ENCODE measurements at places on chromosomes 7 and 10. TPM values are rescaled to one million over a fixed set of nuclear protein-coding genes. Genes with fewer than 3 reads are reported as not detected.

CYP2W1 gene
- total RNA-seq: 0.74 TPM

- no peaks in the 10 kb centered on the region for H3K27me3 ChIP-seq
- no peak for DNase-seq
- no peak overlapping the region for H3K4me3 ChIP-seq
Measured at GRCh38 chr10:85609509-85609908, 757.1 kb downstream of the GRID1 start.

DNA sequence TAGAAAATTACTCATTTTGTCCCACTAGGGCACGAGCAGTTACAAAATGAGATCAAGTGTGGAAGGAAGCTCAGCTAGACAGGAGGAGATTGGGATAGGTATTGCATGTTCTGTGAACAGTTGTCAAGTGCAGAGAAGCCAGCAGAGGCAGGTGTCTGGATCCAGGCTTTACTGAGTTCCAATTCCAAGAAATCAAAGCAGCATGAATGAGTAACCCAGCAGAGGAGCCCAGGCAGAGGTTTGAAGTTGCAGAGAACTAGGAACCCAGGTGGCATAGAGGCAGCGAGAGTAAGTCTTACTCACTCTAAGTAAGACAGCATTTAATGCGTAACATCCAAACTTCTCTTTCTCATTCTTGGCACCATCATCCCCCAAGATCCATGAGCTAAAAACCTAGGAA, 11.8 kb downstream of the MRC1 start:
- no peak overlapping the region for H3K4me3 ChIP-seq
- no peaks in the 10 kb centered on the region for H3K27me3 ChIP-seq
- DNase-seq: no peak
- no peaks in the 10 kb centered on the region for H3K36me3 ChIP-seq

DNA sequence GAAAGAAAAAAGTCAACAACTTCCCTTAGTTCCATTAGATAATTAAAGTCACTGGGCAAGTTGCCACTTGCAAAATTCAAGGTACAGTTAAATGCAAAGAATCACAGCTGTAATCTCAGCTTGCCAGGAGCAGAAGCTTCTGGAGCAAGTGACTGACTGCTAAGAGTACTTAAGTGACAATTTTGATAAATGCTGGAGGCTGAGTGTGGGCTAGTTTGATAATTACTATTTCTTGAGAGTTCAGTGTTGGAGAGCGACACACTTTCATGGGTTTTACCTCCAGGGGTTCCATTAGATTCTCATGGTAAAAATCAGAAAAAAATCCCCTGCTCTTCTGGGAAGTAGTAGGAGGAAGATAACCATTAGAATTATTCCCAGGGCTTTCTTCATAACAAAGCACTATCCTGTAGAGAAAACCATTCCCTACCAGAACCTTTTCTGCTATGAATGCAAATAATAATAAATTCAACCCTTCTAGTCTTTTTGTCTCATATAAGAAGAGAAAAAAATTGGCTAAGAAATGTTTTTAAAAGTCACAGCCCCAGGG, 486.3 kb downstream of the POM121L12 start:
- H3K27ac ChIP-seq: no peak overlapping the region
- H3K4me3 ChIP-seq: no peak overlapping the region
- no peaks in the 10 kb centered on the region for H3K36me3 ChIP-seq
- H3K27me3 ChIP-seq: no peaks in the 10 kb centered on the region

DNA sequence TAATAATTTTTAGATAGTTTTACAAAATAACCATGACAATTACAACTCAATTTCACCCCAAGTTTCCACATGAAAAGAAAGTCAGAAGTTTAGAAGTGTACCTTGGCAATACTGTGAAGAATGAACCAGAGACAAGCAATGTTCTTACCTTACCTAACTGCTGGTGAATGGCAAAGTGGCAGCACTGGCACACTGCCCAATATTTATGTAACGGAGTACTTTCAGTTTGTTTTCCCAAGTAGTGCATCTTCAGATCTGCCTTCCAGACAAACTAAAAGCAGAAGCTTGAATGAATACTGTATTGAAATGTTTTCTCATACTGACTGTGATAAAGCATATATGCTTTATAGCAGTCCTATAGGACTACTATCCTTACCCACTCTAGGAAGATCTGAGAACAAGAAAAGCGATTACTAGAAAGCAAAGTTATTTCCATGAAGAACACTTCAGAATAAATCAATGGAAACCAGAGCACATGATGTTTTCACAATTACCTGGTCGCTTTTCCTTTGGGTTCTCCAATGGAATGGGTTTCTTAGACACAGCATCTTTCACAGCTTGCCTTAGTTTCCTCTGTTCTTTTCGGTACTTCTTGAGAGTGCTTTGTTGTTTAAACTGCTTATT, 1.5 kb downstream of the NOC3L start:
- peak overlapping the region; percentile 98 for H3K27ac ChIP-seq
- H3K4me3 ChIP-seq: peak overlapping the region; percentile 83
- H3K36me3 ChIP-seq: peaks cover 24% of the 10 kb centered on the region
- H3K4me1 ChIP-seq: peaks cover 25% of the 10 kb centered on the region

DNA sequence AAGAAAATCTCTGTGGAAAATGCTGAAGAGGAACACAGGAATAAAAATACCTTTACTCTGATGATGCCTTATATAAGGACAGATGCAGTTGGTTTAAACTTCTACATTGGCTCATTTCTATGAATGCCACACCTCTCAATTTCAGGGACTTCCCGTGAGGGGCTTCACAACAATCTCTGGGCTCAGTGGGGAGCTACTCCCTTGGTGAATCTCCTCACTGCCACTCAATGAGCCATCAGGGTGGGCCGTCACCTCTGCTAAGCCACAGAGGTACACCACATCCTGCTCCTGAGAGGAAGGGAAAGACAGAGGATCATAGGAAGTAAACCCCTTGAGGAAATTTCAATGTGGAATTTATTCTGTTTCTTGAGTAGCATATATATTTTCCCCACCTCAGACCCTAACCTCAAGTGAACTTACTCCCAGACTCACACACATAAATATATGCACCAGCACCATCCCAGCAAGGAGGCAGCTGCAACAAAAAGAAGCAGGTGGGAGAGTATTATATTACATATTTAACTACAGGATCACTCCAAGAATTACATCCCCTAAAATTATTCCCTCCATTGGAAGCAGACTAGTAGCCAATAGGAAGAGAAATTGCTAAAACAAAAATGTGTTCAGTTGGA, 63.3 kb upstream of the PRSS1 start:
- H3K4me1 ChIP-seq: no peaks in the 10 kb centered on the region
- H3K4me3 ChIP-seq: no peak overlapping the region
- no peaks in the 10 kb centered on the region for H3K36me3 ChIP-seq
- H3K27ac ChIP-seq: no peak overlapping the region
- no peak for DNase-seq
- H3K27me3 ChIP-seq: no peaks in the 10 kb centered on the region

Measured in Panc1 (cell line).